ENCODE measurements at places on chromosomes 3 and 15.

GRCh38 chr15:38930851-38931572 lies 366.4 kb upstream of the RASGRP1 start:
- no peak for DNase-seq

- no peak for DNase-seq
Measured at GRCh38 chr15:39340903-39341645, 239.8 kb upstream of the THBS1 start.

DNA sequence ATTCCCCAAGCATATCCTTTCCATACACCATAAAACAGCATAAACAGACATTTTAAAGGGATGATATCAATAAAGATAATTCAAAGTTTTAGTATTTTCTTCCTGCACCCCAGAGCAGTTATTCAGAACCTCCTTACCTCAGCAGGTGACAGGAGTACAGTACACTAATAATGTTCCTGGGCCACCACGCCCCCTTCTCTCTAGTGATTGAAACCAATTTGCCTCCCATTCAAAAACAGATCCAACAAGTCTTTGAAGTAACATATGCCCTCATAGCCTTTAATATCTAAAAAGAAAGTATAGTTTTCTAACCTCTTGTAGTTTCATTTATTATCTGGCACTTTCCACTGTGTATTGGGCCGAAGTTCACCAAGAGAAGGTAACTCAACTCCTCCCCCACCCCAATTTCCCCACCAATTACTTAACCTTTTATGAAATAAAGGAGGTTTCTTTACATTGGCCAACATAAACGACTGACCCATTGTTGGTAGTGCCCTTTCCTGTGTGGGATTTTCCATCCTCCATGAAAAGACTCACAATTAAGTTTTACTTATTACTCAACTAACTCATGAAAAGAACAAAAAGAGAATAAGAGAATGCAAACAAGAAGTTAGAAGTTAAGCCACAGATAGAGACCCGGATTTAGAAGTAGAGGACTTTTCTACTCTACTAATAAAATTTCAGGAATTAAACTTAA lies 5.0 kb upstream of the ATP8B4 start:
- no peak for DNase-seq

GRCh38 chr15:73928971-73929627 lies 2.8 kb downstream of the LOXL1 start:
- no peak for DNase-seq

GRCh38 chr15:84855136-84855535 lies 29.3 kb upstream of the SLC28A1 start:
- no peak for DNase-seq

All from hippocampal formation (tissue), 2 donors.